Fibroblast of the aortic adventitia (primary cell): ENCODE measurements at places on chromosomes 6 and 20. TPM values are rescaled to one million over a fixed set of nuclear protein-coding genes. Genes with fewer than 3 reads are reported as not detected.

Gene TTK
- 0.90 and 35.9 TPM in 2 replicates for total RNA-seq

Gene CST4
- total RNA-seq = not detected in 2 replicates

Gene GUCA1A
- not detected in 2 replicates for total RNA-seq

Gene CCHCR1
- total RNA-seq = 21.1 and 42.0 TPM in 2 replicates

Gene PTPRT
- 0.72 TPM in 1 of 2 replicates, not detected in the other for total RNA-seq

Gene FAM184A
- 0.74 and 1.9 TPM in 2 replicates for total RNA-seq

Gene TOX2
- total RNA-seq = 0.74 and 5.2 TPM in 2 replicates

Gene GZF1
- 11.7 and 12.6 TPM in 2 replicates for total RNA-seq

Gene CCR6
- not detected in 2 replicates for total RNA-seq

- DNase-seq = no peak
These were observed 167.1 kb downstream of the MAFB start for GRCh38 chr20:40521962-40522361.

- DNase-seq = peak; percentile 54
These were observed 89.8 kb upstream of the PAX1 start for GRCh38 chr20:21615617-21616080.

- no peak for DNase-seq
These were observed 82.6 kb downstream of the PAX1 start for GRCh38 chr20:21788082-21788481.

DNA sequence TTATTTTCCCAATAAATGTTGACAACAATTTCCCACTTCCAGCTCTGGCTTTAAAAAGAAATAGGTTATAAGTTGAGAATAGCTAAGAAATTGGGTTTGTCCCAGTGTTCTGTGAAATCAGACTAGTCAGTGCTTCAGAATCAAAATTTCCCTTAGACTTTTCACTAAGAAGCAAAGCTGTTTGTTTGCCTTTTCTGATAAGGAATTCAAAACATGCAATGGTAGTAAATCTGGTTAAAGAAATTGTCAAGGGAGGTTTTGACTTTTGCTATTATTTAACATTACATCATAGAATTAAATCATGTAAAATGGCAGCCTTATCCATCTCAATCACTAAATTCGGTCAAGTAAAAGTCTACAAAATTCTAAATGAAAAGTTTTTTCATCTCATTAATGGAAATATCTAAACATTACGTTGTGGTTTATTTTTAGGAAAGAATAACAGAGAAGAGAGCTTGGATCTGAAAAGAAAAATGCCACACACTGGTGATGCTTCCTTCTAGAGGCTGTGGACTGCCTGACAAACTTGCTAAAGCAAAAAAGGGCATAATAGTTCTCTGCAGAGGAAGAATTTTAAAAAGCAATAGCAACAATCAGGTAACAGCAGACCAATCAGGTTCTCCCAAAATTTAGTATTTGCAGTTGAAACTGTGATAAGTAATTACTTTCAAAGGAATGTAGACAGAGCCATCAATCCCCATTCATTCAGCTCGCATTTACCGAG is 36.4 kb downstream of the PLAGL1 start:
- peak; percentile 25 for DNase-seq

GRCh38 chr6:104784884-104785283 is 74.8 kb downstream of the HACE1 start:
- peak; percentile 9 for DNase-seq

DNA sequence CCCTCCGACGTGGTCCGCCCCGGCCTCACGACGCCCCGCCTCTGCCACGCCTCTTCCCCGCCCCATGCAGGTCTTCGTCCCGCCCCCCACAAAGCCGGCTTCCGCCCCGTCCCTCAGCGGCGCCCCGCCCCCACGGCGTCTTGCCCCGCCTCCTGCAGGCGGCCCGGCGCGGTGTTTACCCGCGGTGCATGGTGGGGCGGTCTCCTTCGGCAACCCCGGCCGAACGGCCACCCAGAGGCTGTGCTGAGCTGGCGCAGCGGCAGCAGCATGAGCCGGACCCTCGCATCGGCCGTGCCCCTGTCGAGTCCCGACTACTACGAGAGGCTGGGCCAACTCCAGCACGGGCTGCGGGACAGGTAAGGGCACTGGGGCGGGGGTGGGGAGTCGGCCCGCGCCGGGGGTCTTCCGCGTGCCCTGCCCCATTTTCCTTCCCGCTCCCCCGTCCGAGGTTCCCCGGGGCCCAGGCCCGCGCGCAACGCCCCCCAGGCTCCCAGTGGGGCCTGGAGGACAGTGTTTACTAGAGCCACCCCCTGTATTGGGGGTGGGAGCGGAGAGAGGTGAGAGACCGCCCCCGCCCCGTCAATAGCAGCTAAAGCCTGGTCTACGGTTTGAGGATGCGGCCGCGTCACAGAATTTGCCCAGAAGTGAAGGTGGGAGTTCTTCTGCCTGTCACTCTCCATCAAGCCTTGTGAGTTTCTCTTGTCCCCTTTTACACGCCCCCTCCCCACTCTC is at the start of gene KIZ:
Gene KIZ, plus strand, starts transcription at position 234 of the 732 bp plus-strand sequence. Its CDS starts 34 bp downstream, at position 268.
- peak; percentile 90 for DNase-seq

DNA sequence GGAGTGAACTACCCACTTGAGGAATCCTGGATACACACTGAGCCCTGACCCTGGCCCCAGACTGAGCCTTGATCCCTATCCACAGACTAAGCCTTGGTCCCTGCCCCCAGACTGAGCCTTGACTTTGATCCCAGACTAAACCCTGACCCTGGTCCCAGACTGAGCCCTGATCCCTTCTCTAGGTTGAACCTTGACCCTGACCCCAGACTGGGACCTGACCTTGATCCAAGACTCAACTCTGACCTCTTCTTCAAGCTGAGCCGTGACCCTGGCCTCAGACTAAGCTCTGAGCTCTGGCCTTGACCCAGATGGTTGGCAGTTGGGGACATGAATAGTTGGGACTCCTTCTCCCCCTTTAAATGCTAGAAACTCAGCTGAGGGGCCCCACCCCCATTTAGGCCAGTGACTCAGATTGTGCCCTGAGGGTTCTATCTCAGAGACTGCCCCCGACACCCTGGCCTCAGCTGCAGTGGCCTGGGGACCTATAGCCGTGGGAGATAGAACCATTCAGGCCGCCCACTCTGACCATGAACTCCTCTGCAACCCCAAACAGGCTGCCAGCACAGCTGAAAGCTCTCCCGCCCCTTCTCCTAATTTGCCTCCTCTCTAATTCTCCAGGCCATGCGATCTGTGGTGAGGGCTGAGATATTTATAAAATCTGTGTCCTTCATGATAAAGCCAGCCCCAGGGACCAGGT is 84.7 kb downstream of the DLGAP4 start:
- DNase-seq = no peak

GRCh38 chr6:154414021-154414813 is 57.6 kb upstream of the IPCEF1 start:
- peak; percentile 37 for DNase-seq

GRCh38 chr6:79878142-79878748 is 69.1 kb downstream of the ELOVL4 start:
- no peak for DNase-seq

- no peak for DNase-seq
These were observed 62.6 kb downstream of the GPR6 start for GRCh38 chr6:110040716-110041115.

DNA sequence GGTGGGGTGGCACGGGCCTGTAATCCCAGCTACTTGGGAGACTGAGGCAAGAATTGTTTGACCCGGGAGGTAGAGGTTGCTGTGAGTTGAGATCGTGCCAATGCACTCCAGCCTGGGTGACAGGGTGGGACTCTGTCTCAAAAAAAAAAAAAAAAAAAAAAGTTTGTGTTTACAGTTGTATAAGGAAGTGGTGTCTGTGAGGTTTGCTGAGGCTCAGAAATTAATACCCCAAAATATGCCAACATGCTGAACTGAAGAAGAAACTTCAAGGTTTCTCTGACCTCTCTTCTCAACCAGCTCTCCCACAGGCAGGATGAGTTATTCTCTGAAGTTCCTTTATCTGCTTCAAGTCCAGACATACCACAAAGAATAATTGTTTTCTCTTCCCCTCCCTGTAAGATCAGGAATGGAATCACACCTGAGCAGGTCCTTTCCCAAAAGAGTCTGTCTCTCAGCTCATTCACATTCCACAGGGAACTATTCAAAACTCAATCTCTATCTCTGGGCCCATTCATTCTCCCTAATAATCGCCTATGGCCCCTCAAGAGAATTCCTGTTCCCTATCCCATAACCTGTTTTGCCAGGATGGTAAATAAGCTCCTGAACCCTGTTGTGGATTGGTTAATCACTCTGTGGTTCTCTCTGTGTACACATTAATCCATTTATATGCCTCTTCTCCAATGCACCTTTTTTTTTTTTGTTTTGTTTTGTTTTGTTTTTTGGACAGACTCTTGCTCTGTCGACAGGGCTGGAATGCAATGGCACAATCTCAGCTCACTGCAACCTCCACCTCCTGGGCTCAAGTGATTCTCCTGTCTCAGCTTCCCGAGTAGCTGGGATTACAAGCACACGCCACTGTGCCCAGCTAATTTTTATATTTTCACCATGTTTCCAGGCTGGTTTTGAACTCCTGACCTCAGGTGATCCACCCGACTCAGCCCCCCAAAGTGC is 17.4 kb upstream of the KIFC1 start:
- peak; percentile 42 for DNase-seq

DNA sequence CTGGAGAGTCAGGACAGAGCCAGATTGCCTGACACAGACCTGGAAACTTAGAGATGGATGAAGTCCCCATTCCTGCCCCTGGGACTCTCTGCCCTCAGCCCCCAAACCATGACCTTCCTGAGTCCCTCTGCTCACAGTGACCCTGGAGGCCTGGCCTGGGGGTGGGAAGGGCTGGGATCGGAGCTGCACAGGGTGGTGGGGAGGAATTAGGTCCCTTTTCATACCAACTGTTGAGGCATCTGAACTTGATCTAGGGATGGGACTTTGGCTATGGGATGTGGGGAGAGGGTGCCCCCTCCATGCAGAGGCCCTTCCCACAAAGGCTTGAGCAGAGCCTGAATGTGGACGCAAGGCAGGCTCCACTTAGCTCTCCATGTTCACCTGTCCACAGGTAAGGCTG is 144.1 kb downstream of the MRPL14 start:
- no peak for DNase-seq

DNA sequence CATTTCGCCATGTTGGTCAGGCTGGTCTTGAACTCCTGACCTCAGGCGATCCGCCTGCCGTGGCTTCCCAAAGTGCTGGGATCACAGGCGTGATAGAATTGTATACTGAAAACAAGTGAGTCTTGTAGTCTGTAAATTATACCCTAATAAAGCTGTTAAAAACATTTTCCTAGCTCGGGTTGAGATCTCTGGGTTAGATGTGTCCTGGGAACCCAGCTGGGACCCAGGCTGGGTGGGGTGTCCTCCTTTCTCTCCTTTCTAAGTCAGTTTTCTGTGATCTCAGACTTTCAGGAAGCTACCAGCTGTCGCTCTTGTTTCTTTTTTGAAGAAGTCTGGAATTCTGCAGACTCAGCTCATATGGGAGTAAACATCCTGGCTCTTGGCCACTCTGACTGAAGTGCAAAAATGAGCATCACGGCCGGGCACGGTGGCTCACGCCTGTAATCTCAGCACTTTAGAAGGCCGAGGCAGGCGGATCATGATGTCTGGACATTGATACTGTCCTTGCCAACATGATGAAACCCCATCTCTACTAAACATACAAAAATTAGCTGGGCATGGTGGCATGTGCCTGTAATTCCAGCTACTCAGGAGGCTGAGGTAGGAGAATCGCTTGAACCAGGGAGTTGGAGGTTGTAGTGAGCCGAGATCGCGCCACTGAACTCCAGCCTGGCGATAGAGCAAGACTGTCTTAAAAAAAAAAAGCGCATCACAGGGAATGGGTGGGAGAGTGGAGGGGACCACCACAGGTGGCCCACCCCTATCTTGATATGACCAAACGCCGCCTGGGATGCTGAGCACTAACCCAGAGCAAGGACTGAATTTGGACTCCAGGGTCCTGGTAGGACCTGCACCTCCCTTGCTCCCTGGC is 9.9 kb upstream of the PCIF1 start:
- peak; percentile 57 for DNase-seq

DNA sequence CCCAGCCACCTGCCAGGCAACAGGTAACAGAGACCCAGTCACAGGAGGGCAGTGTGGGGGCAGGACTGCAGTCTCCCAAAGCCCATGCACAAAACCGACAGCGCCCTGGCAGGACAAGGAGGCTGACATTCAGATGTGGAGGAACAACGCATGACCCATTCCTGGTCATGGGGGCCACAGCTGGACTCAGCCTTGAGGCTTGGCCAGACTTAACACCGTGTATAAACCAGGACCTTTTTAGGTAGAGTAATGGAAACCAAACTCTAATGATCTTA is 8.1 kb downstream of the GFRA4 start:
- DNase-seq = no peak

GRCh38 chr6:160043784-160044183 is 74.9 kb downstream of the IGF2R start:
- no peak for DNase-seq

GRCh38 chr6:42136508-42137193 is 5.8 kb downstream of the C6orf132 start:
- DNase-seq = peak; percentile 76
